CD4-positive, CD25-positive, alpha-beta regulatory T cell (primary cell): ENCODE measurements at places on chromosomes 4 and X. TPM values are rescaled to one million over a fixed set of nuclear protein-coding genes. Genes with fewer than 3 reads are reported as not detected.

GRCh38 chrX:66200855-66201795 lies 37.1 kb downstream of the HEPH start:
- DNase-seq: peak; percentile 7

DNA sequence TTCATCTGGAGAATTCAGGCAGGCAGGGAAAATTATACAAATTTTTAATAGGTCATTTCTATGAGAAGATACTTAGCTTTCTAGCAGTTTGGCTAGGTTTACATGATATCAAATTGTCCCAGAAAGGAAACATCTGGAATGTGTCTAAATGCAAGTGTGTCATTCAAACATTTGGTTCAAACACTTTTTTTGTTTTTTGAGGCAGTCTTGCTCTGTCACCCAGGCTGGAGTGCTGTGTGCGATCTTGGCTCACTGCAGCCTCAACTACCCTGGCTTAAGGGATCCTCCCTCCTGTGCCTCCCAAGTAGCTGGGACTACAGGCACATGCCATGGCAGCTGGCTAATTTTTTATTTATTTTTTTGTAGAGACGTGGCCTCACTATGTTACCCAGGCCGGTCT lies 31.6 kb downstream of the SPARCL1 start:
- no peak for DNase-seq

DNA sequence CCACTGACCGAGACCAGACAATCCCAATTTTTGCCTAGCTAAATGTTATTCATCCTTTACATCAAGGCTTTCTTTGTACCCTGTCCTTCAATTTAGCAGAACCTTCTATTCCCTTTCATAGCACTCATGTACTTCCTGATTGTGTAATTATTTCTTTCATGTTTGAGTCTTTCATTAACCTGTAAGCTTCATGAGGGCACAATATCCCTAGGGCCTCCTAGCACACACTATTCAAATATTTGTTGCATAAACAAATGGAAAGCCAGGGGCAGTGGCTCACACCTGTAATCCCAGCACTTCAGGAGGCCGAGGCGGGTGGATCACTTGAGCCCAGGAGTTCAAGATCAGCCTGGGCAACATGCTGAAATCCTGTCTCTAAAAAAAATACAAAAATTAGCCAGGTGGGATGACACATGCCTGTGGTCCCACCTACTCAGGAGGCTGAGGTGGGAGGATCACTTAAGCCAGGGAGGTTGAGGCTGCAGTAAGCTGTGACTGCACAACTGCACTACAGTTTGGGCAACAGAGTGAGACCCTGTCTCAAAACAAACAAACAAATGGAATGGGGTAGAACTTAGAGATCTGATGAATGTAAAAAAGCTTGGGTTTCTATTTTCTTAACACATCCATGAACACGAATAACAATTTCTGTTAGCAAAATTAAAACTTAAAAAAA lies 59.0 kb downstream of the SAT1 start:
- DNase-seq: no peak

GRCh38 chr4:52915191-52915590 lies 53.1 kb downstream of the RASL11B start:
- no peak for DNase-seq

The ITM2A gene
- polyA plus RNA-seq: 445 TPM
